H7 (cell line): ENCODE measurements at places on chromosomes 3 and 15. TPM values are rescaled to one million over a fixed set of nuclear protein-coding genes. Genes with fewer than 3 reads are reported as not detected.

GRCh38 chr3:108548886-108549285 lies 38.5 kb upstream of the MYH15 start:
- DNase-seq, result no peak

- DNase-seq, result no peak
Observed at GRCh38 chr3:88997260-88997659, 110.2 kb upstream of the EPHA3 start.

- DNase-seq, result peak; percentile 94
Observed at GRCh38 chr3:129316248-129317013, 37.8 kb downstream of the HMCES start.

DNA sequence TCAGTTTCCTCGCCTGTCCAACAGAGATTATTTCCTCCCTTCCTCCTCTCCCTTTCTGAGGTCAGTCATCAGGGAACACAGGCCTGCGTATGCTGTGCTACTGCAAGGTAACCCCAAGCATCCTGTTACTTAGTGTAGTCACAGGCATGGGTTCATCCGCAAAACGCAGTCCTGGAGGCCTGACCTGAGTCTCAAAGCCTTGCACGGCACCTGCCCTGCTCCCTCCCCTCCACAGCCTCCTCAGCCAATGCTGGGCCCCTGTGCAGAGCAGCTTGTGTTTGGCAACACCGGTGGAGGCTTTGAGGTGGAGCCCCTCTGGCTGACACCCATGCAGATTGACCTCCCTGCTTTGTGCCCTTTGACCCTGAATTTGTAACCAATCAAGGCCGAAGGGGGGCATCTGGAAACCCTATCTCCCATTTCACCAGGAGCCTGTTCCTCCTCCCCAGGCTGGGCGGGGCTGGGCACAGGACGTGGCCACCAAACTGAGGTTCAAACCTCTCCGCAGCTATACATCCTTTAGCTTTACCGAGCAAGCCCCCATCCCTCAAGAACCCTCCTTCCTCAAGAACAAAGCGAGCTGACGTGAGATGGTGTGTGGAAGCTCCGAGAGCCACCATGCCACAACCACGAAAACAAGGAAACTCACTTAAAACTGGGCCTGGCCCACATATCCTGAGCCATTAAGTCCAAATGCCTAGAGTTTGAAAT lies 21.5 kb downstream of the TKT start:
- DNase-seq, result peak; percentile 46

Gene CRABP1
- total RNA-seq, result 744 and 864 TPM in 2 replicates

Gene COL8A1
- total RNA-seq, result 0.59 and 1.2 TPM in 2 replicates

Gene YEATS2
- total RNA-seq, result 46.5 and 58.7 TPM in 2 replicates

Gene SCG5
- total RNA-seq, result 6.0 and 21.2 TPM in 2 replicates

Gene CMTM8
- 1.7 and 4.2 TPM in 2 replicates for total RNA-seq

Gene GTF2E1
- total RNA-seq, result 65.2 and 69.1 TPM in 2 replicates
